CD4-positive, alpha-beta T cell treated with Interleukin-10 for 1 hour (primary cell): ENCODE measurements at places on chromosomes 1 and 21.

GRCh38 chr1:20590306-20590777 lies 1.4 kb downstream of the CDA start:
- DNase-seq, result no peak

- no peak for DNase-seq
Measured at GRCh38 chr1:71657891-71658679, 577.2 kb upstream of the ZRANB2 start.

GRCh38 chr1:47915677-47916353 lies 81.4 kb downstream of the TRABD2B start:
- DNase-seq, result no peak

- DNase-seq, result no peak
Measured at GRCh38 chr1:34884961-34885360, 25.4 kb upstream of the SMIM12 start.

DNA sequence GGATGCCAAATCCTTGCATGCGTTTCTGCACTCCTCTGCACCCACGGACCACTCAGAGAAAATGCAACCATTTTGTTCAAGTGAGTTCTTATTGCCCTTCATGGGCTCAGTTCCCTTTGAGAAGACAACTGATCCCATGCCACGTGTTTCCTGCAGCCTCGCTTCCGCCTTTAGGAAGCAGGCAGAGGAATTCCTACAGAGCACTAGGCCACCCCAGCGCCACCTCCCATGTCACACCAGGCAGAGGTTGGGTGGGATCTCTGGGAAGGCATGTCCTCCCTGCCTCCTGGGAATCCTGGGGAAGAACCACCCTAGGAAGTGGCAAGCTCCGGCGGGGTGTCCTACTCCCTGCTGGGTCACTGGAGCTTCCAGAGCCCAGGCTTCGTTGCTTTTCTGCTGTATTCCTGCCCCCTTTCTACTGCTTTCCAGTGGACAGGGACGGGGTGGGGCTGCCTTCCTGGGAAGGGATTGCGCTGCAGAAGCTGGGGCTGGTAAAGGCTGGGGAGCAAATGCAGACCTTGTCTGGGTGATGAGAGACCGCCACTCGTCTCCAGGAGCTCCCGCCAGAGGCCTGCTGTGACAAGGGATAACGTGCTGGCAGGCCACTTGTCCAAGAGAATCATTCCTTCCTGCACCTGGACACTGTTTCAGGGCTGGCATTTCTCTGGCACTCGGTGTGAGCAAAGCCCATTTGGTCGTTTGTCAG lies 478.2 kb upstream of the VAMP3 start:
- no peak for DNase-seq

DNA sequence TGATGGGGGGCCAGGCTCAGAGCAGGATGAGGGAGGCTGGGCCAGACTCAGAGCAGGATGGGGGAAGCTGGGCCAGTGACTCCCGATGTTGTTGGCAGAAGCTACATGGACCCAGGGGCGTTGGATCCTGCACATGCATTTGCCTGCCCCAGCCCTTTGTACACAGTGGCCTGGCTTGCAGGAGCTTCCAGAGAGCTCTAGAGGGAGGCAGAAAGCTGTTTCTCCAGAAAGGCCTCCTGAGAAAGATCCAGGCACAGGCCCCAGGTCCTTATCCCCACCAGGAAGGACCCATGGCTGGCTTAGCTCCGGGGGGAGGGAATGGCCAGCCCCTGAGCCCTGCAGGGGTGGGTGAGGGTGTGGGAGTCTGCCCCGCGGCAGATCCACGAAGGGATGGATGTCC lies 106.6 kb upstream of the ACTRT2 start:
- no peak for DNase-seq

DNA sequence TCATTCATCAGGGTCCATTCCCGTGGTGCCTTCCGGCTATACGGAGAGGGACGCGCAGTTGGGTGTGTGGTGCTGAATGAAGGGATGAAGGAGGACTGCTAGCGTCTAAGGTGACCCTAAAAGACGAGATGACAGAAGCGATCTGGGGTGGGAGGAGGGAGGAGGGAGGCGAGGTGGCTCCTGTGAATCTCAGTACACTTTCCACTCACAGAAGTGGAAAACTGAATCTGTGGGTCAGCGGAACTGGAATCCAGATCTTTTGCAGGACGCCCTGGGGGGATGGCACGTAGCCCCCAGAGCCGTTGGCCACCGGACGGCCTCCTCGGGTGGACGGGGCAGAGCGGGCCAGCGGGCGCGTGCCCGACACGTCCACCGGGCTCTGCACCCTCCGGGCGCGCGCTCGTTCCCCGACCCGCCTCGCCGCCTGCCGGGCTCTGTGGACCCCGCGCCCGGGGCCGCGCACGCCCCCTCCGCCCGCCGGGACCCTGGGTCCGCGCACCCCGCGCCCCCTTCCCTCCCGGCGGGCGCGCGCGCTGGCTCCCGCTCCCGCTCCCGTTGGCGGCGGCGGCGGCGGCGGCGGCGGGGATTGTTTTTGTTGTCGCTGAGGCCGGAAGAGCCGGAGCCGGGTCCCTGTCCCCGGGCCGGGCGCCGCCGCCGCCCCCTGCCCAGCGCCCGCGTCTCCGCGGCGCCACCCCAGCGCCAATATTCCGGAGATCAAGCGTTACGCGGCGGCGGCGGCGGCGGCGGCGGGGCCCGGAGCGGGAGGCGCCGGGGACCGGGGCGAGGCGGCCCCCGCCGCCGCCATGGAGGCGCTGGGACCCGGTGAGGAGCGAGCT lies at the start of gene AGO4:
Gene AGO4 (plus strand): TSS at position 403 of the 836 bp plus-strand sequence. CDS start 401 bp downstream, at position 804.
- peak; percentile 45 for DNase-seq

DNA sequence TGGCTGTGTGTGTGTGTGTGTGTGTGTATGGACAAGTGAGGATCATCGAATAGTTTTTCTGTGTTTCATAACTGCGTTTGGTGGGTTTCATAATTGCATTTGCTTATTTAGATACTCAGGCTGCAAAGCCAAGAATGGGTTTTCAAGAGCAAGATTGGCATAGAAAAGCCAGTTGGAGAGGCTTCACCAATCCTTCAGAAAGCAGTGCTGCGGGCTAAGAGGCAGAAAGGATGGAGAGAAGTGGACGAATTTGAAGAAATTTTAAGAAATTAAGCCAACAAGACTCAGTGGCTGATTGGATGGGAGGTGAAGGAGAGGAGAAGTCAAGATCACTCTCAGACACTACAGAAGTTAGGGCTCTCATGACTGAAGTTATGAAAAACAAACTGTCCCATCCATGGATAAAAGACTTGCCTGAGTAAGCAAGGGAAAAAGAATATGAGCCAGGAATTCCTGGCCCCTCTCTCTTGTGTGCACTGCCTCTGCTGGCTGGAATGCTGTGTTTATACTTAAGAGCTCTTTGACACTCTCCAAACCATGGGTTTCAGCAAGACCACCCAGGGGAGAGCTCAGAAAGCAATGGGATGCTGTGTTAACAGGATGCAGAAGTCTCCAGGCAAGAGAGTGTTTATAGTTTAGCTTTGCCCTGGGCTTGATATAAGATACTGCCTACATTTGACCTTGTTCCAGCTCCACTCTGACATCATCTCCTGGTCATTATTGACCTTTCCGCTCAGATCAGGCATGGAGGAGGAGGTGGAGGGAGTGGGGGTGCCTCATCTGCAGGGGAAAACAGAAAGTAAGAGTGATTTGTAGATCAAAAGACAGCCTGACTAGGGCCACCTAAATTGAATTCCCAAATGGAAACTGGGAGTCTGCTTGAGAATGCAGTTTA lies 232.0 kb upstream of the PLXNA2 start:
- no peak for DNase-seq

GRCh38 chr1:3323021-3323795 lies 131.3 kb upstream of the ARHGEF16 start:
- DNase-seq, result no peak

DNA sequence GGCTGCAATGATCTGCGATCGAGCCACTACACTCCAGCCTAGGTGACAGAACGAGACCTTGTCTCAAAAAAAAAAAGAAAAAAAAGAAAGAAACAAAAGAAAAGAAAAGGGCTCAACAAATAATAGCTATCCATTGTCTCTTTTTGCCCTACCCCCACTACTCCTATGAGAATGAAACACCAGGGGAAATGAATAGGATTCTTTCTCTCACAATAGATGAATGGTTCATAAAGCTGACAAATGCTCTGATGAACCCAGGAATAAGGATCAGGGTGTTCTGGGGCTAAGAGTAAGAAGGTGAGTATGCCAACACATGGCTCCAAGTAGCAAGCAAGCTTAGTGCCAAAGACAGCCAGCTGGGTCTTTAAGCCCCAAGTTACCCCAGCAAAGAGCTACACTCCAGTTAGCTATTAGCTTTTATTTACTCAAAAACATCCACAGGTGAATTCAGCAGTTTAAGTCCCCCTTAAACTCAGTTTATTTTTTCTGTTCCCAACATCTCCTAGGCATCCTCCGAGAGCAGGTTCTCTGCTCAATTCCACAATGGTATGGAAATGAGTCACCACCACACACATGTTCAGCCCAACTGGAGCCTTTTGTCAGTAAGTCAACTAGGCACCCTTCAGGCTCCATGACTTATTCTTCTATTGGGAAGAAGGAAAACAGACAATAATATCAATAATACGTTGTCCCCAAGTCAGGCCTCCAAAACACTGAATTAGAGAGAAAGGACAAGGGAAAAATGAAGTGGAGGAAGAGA lies 4.2 kb downstream of the ADORA3 start:
- DNase-seq, result no peak

DNA sequence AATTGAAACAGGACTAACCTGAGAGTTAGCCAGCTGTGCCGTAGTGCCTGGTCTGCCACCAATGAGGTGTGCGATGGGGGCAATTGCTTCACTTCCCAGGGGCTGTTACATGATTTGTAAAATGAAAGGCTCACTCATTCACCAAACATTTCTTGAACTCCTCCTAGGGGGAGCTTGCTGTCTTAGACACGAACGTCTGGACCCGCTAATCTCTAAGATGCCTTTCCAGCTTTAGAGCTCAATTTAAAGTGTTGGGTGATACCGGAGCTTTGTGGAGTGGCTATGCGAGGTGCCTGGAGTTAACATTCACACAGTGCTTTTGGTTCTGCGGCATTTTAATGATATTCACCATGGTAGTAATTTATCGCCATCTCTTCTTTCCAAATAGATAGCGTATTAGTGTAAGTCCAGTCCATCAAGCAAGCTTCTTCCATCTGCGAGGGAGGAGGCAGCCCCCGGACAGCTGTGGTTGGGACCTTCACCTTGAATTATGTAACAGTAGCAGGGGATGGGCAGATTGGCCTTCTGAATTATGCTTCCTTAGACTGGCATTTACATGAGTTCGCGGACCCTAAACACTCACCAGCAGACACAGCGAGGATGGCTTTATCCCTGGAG lies 179.9 kb downstream of the ADSS2 start:
- DNase-seq, result no peak

GRCh38 chr1:110860174-110860573 lies 12.8 kb upstream of the CD53 start:
- no peak for DNase-seq

DNA sequence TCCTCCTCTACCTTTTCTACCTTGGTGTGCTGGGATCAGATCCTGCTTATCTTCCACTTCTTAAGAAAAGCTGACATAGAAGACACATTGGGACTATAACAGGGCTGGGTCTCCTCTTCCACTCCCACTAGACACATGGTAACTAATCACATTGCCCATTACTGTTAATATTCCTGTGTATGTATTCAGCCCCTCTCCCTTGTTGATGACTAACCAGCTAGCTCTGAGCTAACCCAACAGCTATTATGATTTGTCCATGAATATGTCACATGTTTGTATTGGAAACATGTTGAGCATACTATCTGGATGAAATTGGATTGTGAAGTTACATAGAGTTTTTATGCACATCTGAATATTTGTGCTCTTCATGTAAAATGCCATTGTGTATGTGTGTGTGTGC lies 52.9 kb downstream of the MPZL1 start:
- no peak for DNase-seq

DNA sequence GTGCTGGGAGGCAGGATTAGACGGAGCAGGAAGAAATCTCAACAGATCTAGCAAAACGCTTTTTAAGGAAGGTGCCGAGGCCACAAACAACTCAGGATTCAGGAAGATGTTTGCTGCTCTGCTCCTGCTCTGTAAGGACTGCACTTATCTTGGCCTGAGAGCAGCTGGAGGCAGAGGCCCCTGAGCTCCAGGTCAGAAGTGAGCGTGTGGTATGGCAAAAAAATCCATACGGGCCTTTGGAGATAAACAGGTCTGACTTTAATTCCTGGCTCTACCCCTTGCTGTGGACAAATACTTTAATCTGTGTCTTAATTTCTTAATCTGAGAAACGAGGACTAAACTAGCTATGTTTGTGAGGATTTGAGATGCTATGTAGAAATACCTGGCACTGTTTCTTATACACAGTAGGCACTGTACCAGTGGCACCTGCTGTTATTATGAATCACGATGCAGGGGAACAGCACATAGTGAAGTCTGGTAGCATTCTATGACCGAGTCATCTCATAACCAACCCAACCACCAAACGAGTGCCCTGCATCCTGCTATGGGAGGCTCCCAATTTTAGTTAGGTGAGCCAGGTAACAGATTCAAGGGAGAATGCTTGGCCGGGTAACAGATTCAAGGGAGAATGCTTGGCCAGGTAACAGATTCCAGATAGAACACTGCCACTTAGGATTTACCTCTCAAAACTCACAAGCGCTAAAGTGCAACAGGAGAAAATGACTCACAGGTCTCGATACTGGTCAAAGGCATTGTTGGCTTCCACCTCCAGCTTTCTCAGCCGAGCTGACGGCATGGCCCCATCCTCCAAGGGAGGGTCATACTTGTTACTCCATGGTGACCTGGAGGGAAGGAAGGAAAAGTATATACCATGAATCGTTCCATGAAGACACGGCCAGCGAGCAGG lies 65.9 kb downstream of the SLC66A1 start:
- no peak for DNase-seq

DNA sequence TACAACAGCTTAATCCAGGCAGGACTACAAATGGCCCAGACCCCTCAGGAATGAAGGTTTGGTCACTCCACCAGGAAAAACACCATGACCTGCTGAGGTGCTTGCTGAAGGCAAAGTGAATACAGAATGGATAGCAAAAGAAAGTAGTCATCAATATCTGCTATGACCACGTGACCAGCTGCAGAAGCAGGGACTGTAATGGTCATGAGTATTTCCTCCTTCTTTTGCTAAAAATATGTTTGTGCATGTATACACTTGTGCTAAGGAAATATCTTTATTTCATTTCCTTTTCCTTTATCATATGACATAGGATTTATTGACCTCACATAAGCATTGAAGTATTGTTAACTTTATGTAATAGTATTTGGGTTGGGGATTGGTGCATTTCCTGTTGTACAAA lies 26.4 kb upstream of the GOLT1A start:
- no peak for DNase-seq

GRCh38 chr1:154416471-154417337 lies 11.6 kb downstream of the IL6R start:
- no peak for DNase-seq

DNA sequence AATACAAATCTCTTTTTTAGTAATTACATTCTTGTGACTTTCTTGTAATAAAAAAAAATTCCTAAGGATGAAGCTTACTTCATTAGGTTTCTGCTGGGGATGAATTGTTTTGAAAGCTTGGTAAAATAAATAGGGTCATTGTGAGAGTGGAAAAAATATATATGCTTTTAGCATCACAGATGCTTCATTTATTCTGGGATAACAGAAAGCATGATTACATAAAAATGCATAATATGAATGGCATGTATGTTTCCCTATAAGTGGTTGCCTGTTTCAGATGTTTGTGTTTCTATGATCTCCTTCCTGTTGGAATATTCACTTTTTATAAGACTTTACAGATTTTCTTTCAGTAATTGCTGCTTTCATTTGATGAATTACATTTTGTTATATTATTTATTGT lies 42.3 kb downstream of the HMCN1 start:
- no peak for DNase-seq
